GM19239 (cell line): ENCODE measurements at places on chromosomes 1 and 21.

- DNase-seq: no peak
These were observed 20.9 kb downstream of the FGGY start for GRCh38 chr1:59317780-59318179.

- no peak for DNase-seq
These were observed 124.5 kb downstream of the CRB1 start for GRCh38 chr1:197392541-197392940.

DNA sequence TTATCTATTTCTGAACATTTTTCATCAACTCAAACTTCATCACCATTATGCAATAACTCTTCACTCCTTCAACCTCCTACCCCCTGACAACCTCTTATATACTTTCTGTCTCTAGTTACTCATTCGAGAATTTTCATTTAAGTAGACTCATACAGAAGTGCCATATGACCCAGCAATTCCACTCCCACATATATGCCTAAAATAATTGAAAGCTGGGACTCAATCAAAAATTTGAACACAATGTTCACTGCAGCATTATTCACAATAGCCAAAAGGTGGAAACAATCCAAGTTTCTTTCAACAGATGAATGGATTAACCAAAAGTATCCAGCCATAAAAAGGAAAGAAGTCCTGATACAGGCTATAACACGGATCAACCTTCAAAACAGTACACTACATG lies 24.1 kb downstream of the COL11A1 start:
- no peak for DNase-seq

- no peak for DNase-seq
These were observed 67.1 kb downstream of the MAST2 start for GRCh38 chr1:45870500-45870899.

- DNase-seq: no peak
These were observed 109.3 kb downstream of the TNFSF18 start for GRCh38 chr1:172941471-172941870.

DNA sequence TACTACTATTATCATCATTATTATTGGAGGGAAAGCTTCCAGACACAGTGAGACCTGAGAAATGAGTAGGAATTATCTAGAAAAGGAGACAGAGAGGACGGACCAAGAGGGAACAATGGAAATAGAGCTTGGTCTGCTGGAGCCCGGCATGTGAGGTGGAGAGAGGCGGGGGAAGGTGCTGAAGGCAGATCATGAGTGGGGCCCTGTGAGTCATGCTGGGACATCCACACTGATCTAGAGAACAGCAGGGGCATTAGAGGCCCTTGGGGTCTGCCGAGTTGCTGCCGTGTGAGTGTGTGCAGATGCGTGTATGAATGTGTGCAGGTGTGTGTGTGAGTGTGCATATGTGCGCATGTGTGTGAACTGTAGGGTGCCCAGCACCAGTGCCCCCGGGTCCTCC lies 65.7 kb downstream of the TMCO4 start:
- DNase-seq: no peak
